Ovary (tissue), 10 donors: ENCODE measurements at places on chromosomes 4 and X.

GRCh38 chr4:148171596-148171995 is 270.6 kb downstream of the NR3C2 start:
- DNase-seq: no peak

DNA sequence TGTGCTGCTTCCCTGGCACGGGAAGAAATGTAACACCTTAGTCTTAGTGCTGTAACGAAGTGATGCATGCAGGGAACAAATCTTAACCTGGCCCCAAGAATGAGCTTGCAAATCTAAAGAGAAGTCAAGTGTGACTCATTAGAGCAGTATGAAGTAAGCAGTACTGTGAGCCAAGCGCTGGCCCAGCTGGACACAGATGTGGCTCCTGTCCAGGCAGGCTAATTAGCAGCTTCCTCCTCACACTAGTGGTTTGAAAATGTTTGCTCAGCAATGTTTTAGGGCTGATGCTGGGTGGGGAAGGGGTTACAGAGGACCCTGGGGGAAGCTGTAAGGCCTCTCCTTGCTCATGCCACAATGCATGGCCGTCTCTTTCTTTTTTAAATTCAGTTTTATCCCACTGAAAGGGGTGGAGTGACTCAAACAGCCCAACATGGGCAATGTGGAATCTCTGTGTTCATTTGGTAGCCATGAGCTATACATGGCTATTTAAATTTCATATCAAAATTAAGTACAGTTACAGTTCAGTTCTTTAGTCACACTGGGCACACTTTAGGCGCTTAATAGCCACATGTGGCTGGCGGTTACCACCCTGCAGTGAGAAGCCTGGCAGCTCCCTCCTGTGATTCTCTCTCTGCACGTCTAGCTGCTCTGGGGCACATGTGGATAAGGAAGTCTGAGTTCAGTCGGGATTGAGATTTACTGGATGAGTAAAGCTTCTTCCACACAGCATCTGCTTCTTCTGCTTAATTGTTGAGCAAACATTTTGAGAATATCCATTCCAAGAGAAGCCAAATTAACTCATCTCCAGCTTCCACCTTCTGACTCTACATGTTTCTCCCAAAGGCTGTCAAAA is 48.8 kb downstream of the MAP7D2 start:
- peak; percentile 79 for DNase-seq

DNA sequence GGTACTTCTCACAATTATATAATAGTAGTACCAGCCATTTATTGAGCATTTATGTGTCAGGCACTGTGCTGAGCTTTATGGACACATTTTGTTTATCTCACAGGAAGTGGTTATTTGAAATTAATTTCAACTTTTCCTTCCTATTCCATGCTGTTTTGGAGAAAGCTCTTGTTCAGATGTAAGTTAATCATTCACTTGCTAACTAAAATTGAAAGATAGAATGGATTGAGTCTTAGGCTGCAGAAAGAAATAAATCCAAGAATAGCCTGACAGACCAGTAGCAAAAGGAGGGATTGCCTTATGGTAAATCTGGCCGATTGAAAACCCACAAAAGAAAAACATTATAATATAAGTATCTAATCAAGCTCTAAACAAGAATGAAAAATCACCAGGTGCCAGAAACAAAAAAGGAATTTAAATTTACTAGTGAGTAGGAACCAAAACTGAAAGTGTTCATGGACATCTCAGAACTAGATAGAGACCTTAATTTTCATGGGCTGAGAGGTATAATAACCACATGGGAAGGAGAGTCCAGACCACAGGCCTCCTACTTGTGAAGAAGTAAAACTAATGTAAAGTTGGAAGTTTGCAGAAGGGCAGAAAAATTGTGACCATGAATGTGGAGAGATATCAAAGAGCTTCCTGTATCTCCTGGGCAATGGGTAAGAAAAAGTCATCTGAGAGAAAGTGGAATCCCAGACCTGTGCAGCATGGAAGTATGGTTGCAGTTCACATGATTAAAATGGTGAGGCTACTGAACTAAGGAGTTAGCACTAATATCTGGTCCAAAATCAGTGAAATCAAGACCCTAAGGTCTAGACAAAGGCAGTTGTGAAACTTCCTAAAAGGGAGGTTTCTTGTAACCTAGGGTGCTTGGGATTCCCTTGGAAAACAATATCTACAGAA is 38.0 kb downstream of the RADX start:
- no peak for DNase-seq

GRCh38 chr4:3211866-3212265 is 37.1 kb upstream of the MSANTD1 start:
- DNase-seq: peak; percentile 10

GRCh38 chr4:43693876-43694275 is 754.7 kb downstream of the KCTD8 start:
- DNase-seq: no peak

GRCh38 chr4:123506011-123506695 is 109.6 kb downstream of the SPRY1 start:
- no peak for DNase-seq

DNA sequence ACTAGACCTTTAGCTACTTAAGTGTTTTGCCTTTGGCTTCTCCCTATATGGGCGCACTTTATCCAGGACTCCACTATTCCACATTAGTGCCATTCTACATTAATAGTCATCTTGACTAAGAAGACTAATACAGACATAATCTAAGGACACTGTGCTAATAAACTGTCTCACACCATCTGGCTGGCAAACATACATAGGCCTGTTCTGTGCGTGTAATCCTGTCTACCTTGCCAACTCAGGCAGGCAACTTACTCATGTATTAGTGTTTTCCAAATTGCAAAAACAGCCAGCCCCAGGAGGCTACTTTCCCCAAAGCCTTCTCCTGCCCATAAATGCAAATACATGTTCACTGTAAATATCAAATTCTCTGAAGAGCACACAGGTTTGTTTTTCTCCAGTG is 587.3 kb downstream of the TMA16 start:
- no peak for DNase-seq

GRCh38 chr4:152050106-152050505 is 289.3 kb upstream of the GATB start:
- DNase-seq: no peak
